ENCODE measurements at places on chromosomes 1 and 21. TPM values are rescaled to one million over a fixed set of nuclear protein-coding genes. Genes with fewer than 3 reads are reported as not detected.

GRCh38 chr1:53938136-53938830 lies 7.2 kb downstream of the IFT25 start:
- DNase-seq: peak; percentile 49

DNA sequence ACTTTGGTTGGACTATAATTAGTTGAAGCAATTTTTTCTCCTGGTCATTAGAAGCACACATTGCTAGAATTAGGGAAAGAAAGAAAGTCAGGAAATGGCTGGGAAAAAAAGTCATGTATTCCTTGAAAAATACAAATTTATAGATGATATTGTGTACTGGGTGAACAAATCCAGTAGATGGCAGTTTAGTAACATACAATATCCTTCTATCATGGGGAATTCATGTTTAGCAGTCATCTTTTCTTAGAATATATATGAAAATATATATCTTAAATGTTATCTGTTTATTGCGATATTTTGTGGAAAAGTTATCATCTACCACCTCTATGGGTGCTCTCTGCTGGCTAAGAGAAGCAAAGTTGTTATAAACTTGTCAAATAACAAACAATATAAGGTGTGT lies 13.1 kb upstream of the ZRANB2 start:
- peak; percentile 13 for DNase-seq

GRCh38 chr1:227899820-227900449 lies 47.8 kb downstream of the WNT9A start:
- no peak for DNase-seq

DNA sequence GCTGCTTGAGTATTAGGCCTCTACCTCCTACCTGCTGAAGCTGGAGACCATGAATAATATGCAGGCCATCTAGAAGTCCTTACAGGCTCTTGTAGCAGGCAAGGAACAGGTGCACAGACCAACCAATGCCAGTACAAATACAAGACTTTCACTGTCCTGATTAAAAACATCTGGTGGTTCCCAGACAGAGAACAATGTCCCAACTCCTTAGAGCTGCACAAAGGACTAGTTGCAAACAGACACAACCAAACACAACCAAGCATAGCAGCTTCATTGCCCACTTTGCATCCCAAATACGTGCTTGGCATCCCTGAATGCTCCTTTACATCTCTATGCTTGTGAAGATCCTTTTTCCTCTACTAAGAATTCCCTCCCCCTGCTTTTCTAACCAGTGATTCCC lies 98.1 kb upstream of the CXADR start:
- DNase-seq: no peak

GRCh38 chr1:230589951-230590350 lies 52.3 kb upstream of the COG2 start:
- no peak for DNase-seq

DNA sequence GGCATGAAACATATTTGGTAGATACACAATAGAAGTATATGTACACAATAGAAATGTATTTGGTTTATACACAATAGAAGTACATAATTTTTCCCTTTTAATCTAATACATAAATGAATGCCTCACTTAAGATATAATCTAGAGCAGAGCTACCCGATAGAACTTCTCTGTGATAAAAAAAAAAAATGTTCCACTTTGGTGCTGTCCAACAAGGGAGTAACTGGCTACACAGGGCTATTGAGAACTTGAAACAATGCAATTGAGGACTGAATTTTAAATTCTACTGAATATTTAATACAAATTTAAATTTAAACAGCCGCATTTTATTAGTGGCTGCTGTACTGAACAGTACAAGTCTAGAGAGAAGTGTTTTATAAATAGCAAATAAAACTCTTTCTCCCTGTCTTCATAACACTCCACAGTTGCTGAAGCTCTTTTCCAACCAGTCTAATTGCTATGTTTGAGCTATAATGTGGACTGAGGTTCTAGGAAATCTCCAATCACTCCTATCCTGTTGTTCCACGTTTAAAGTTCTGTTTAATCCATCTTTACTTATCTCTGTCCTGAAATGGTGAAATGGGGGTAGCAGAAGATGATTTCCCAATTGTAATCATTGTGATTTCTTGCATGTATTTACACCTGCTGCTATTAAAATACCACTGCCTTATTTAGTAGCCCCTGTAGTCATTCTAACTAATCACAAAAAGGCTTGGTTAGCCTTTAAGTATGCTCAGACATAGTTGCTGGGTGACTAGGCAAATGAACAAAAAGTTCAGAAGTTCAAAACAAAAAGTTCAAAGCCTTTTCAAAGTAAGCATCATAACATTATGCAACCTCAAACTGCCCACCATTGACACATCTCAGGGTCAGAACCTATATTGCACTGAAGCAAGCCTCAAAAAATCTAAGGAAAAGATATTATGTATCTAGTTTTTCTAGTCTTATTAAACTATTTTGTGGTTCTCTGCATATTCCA lies 192.3 kb upstream of the C1orf87 start:
- no peak for DNase-seq

- DNase-seq: no peak
Observed at GRCh38 chr1:226149806-226150205, 36.7 kb downstream of the ACBD3 start.

- DNase-seq: no peak
Observed at GRCh38 chr1:41358131-41359021, 2.9 kb upstream of the FOXO6 start.

- peak; percentile 26 for DNase-seq
Observed at GRCh38 chr1:70090875-70091274, 114.5 kb downstream of the LRRC40 start.

Gene CLDN14
- total RNA-seq: not detected

Gene AMY1B
- not detected for total RNA-seq

Gene C1orf198
- 56.8 TPM for total RNA-seq

Gene ATAD3C
- total RNA-seq: not detected

Gene OR10J1
- total RNA-seq: not detected

Gene S100A3
- total RNA-seq: 5.2 TPM

Measured in M059J (cell line).